ENCODE measurements at places on chromosomes 2 and 18.

GRCh38 chr2:37659723-37660122 lies 11.7 kb downstream of the CDC42EP3 start:
- DNase-seq: no peak

GRCh38 chr18:31393286-31393685 lies 16.7 kb downstream of the DSG4 start:
- DNase-seq: no peak

- DNase-seq: no peak
These were observed 34.8 kb upstream of the RFX8 start for GRCh38 chr2:101509499-101510284.

GRCh38 chr18:78975699-78976335 lies 3.8 kb upstream of the SALL3 start:
- DNase-seq: no peak

DNA sequence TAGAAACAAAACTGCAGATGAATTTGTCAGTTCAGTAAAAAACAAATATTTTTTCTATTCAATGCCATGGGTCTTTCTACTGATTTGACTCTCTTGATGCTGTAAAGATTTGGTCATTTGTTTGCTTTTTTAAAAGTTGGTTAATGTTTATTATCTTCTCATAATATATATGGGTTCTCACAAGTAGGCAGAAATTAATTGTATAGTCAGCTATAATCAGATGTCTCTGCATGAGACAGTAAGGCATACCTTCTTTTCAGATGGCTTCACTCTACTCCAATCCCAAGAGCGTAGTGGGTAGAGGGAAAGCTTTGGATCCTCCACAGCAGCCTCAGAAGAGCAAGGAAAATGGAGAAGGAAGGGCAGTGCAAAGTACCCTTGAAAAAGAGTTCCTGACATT lies 1202.9 kb upstream of the CELF4 start:
- DNase-seq: no peak

DNA sequence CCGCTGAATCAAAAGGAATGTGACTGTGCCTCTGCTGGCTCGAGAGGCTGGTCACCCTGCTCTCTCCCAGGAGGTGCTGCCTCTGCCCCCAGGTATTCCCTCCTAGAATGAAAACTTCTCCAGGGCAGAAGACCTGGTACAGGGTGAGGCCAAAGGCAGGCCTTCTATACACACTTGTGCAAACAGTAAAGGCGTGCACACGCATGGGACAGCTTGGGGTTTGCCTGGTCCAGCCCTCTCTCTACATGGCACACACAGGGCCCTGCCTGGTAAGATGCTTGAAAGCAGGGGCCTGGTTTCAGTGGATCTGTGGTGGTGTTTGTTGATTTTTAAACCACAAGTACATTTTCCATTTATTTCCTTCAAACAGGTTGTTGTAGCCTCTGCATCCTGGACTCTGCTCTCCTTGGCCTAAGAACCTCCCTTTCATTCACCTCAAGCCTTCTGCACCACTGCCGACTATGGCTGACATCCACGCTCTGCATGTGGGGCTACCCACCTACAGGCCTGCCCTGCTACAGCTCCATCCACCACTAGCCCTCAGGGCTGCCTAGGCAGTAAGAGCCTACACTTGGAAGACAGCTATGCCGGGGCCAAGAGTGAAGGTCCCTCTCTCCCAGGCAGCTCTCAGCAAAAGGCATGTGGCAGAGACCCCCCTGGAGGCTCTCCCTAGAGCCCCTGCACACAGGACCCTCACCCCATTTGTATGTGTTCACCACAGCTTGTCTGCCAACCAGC lies 190.7 kb downstream of the ZBTB7C start:
- DNase-seq: no peak

DNA sequence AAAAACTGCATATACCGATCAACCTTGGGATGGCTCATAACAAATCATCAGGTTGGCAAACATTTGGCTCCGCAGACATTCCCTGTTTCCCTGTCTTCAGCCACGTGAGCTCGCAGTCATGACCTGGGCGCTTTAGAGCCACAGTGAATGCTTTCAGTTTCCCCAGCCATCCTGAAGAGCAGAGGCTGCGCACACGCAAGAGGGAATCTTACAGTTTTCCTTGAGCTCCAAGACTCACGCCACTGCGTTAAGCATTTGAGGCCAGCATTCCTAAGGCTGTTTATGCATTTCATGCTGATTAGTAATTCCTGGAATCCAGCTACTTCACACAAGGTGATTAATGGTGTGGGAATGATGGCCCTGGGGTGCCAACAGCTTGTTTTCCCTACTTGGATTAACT lies 95.1 kb downstream of the MTCL1 start:
- no peak for DNase-seq

DNA sequence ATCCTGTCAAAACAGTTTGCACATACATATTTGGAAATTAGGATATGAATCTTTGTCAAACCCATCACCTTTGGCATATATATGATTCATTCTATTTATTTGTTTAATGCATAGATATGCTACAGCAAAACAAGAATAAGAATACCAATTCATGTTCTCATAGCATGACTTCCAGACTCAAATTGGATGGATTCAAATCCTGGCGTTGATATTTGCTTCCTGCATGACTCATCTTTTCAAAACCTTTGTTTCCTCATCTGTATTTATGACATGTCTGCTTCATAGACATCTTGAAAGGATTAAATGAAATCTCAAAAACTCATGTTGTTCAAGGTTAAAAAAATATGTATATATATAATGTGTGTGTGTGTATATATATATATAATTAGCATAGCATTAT lies 261.3 kb downstream of the MBD5 start:
- no peak for DNase-seq

DNA sequence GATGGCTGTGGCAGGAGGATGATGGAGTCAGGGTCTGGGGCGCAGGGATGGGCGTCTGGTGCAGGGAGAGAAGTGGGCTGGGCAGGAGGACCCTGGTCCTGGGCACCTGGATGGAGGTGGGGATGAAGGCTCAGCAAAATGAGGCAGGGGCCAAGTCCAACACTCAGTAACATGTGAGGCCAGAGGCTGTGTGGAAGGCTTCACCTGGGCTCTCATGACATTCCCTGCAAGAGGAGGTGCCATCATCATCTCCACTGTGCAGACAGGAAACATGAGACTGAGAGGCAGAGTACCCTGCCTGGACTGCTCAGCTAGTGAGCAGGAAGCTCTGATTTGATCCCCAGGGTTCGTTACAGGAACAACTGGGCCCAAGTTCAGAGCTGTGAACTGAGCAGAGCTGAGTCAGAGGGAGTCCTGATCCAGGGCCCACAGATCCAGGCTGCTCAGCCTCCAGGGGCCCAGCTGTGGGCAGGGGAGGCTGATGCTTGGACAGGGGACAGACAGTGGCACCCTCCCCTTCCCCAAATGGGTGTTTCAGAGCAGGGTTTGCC lies 36.9 kb downstream of the HJURP start:
- DNase-seq: no peak

DNA sequence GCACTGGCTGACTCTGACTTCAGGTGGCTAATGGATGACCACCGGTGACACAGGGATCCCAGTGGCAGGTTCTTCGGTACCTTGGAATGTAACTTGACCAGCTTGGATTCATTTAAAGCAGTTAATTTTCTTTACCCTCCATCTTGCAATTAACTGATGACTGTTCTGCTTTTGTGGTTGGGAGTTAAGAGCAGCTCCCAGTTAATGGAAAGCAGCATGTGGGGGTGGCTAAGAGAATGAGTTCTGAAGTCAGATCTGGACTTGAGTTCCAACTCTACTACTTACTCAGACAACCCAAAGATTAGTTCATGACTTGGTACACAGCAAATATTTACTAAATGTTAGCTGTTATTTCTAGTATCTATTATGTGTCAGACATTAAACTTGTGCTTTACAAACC lies 58.5 kb downstream of the FAM228A start:
- DNase-seq: no peak

GRCh38 chr18:57619876-57620275 lies 1.8 kb downstream of the NARS1 start:
- DNase-seq: no peak

DNA sequence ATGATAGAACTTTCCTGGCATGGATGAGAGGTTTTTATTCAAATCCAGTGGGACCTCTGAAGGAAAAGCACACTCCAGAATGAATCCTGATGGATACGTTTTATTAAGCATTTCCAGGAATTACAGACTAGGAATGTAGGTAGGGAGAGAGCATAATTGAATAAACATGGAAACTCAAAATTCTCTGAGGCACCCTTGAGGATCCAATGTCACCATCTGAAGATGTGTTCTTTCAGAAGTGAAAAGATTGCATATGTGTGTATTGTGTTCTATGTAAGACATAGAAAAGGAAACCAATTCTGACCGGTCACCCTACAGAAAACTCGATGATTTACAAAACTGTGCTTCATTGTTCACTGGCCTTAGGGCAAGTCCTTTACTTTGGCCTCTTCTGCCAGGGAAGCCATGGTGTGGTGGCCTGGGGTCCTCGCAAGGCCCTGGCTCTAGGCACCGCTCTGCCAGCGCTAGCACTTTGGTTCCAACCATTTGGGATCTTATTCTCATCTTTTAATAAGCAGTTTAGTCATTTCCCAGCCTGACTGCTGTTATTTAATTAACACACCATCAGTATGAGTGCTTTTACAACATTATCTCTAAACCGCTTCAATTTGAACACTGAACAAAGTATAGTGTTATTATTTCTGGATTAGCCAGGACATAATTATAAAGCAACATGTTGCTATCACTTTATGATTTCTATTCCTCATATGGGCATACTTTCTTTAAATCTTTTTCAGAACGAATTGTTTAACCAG lies 4.5 kb upstream of the GKN1 start:
- no peak for DNase-seq

DNA sequence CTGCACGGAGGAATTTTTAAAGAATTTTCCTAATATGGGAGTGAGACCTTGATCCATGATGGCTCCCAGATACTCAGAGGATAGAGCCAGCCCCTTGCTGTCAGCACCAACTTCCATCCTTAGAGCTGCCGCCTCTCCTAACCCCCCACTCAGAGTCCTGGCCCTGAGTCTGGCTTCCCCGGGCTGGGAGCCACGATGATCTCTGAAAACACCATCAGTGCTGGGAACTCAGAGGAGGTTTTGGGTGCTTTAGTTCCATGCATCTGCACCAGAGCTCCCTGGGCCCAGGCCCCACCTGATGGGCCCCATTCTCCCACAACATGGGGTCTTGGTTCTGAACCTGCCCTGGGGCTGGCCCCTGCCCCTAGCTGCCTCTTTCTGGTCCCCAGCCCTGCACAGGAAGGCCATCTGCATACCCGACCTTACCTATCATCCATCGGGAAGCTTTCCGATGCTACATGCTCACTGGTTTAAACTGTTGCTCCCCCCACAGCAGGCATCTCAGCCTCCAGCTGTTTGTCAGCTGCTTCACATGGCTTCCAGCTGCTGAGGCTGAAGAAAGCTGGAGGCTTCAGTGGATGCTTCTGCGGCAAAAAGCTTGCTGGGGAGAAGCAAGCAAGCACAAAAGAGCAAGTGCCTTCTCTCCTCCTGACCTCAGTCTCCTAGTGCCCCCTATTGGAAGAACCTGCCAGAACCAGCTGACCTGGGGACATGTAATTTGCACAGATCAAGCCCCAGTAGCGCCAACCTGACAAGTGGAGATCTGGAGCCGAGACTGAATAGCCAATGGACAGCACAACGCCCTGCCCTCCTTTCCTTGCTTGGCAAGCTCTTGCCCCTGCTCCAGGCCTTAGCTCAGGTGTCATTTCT lies 24.2 kb upstream of the RHOB start:
- DNase-seq: no peak

DNA sequence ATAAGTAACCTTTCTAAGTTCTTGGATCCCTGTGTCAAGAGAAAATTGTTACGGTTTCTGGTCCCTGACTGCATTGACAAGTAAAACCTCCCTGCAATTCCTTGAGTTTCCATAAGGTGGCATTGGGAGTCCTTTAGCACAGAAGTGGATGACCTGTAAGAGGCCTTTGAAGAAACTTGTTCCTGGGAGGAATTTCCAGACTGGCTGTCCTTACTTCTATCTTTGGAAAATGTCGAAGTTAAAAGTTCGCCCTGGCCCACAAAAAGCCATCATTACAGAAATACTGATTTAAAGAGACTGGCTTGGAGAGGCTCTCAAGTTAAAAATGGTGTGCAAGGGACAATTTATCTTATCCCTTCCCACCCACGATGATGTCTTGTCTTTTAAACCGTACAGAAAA lies 218.4 kb downstream of the CDH20 start:
- DNase-seq: no peak

DNA sequence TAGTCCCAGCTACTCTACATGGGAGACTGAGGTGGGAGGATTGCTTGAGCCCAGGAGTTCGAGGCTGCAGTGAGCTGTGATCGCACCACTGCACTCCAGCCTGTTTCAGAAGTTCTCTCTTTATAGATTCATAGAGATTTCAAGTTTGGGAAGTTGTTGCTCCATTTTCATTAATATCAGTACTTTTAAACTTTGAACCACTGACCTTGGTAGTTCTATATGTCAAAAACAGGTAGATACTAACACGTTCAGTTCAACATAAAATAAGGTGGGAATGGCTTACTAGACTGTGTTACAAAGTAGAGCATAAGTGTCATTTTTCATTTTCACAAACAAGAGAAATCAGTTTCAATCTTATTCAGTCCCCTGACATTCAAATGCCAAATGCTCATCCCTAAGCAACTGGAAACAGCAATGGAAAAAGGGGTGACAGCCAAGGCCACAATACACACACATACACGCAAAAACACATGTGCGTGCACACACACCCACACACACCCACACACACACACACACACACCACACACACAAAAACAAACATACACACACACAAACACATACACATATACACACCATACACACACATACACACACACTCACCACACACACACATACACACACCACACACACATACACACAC lies 71.7 kb downstream of the PIEZO2 start:
- DNase-seq: no peak

- no peak for DNase-seq
These were observed 1329.1 kb downstream of the DPP10 start for GRCh38 chr2:115771516-115771915.

GRCh38 chr18:49920731-49921130 lies 107.4 kb upstream of the ACAA2 start:
- no peak for DNase-seq

- no peak for DNase-seq
These were observed 2.9 kb upstream of the SLC19A3 start for GRCh38 chr2:227720680-227721079.

DNA sequence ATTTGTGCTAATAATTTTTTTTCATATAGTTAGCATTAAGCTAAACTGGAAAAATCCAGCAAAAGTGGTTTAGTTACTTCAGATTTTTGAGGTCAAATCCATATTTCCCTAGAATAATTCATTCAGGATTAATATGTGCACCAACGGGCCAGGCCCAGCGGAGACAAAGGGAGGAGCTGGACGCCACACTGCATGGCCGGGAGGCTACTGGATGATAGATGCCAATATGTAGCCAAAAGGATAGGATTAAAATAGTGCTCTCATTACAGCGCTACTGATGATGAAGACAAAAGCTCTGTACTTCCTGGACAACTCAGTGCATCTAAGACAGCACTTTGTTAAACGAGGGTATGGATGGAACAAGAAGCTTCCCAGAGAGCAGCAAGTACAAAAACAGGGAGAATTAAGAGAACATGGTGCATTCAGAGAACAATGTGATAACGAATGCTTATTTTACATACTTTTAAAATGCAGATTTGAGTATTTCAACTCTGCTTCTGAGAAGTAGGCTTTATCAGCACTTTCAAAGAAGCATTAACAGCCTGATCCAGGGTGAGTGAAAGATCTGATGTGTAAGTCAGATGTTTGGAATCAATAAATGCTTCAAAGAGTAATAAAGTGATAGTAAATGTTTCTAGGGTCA lies 39.8 kb downstream of the PPP4R1 start:
- no peak for DNase-seq

GRCh38 chr2:75710220-75710576 lies 517 bp downstream of the GCFC2 start:
- no peak for DNase-seq
